ENCODE measurements at places on chromosomes 13 and 19. TPM values are rescaled to one million over a fixed set of nuclear protein-coding genes. Genes with fewer than 3 reads are reported as not detected.

Gene PLEKHF1
- total RNA-seq, result 42.8 TPM

Gene ZNF792
- 3.0 TPM for total RNA-seq

Gene PSG4
- total RNA-seq, result 9.7 TPM

Gene BORA
- total RNA-seq, result 16.9 TPM

Gene CATSPERD
- total RNA-seq, result not detected

All from uterine smooth muscle cell (primary cell).